ENCODE measurements at places on chromosomes 13 and 19. TPM values are rescaled to one million over a fixed set of nuclear protein-coding genes. Genes with fewer than 3 reads are reported as not detected.

Gene FFAR2
- total RNA-seq, result not detected

Gene MISP3
- 6.7 TPM for total RNA-seq

Gene U2AF2
- total RNA-seq, result 323 TPM

Gene FFAR3
- total RNA-seq, result not detected

DNA sequence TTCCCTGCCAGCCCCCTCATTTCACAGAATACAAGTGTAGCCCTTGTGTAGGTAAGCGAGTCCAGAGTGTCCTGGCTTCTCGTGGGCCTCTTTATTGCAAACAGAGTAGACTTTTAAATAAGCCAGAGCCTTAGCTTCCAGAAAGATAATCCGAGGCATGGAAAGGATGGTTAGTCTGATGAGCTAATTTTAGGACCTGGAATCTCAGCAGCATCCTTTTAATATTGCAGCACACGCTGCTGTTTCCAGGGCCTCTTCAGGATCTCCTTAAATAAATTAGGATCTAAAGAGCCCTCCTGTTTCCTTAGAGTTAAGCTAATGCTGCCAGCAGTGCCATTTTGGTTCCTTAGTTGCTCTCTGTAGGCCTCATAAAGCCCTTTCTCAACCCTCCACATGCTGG lies 99.2 kb downstream of the RFC3 start:
- DNase-seq, result no peak

GRCh38 chr13:66958611-66959010 lies 271.5 kb downstream of the PCDH9 start:
- no peak for DNase-seq

- no peak for DNase-seq
Measured at GRCh38 chr19:4510435-4511255, 7.6 kb downstream of the PLIN4 start.

- DNase-seq, result no peak
Measured at GRCh38 chr13:109741966-109742365, 44.4 kb downstream of the IRS2 start.

DNA sequence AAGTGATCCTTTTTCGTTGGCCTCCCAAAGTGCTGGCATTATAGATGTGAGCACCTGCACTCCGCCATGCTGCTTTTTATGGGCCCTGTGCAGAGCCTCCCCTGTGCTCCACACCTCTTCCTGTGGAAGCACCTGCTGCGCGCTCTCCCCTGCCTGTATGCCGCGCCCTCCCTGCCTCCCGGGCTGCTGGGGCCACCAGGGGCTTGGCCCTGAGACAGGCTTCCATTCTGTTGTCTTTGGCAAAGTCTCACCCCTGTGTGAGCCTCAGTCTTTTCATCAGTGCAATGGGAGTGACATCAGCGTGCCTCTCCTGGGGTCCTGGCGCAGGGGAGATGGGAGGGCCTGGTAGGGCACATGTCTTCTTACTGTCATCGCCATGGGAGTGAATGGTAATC lies 1.3 kb downstream of the FAM174C start:
- no peak for DNase-seq

DNA sequence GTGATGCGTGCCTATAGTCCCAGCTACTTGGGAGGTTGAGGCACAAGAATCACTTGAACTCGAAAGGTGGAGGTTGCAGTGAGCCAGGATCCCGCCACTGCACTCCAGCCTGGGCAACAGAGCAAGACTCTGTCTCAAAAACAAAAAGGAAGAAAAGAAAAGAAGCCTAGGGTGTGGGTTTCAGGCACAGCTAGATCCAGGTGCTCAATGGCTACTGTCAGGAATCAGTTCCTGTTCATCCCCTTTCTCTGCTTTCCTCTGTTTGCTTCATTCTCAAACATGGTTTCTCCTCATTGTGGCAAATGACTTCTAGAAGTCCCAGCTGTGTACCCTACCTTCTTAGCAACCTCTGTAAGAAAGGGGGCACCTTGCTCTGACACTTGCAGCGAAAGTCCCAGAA lies 5.9 kb downstream of the CBLC start:
- no peak for DNase-seq

DNA sequence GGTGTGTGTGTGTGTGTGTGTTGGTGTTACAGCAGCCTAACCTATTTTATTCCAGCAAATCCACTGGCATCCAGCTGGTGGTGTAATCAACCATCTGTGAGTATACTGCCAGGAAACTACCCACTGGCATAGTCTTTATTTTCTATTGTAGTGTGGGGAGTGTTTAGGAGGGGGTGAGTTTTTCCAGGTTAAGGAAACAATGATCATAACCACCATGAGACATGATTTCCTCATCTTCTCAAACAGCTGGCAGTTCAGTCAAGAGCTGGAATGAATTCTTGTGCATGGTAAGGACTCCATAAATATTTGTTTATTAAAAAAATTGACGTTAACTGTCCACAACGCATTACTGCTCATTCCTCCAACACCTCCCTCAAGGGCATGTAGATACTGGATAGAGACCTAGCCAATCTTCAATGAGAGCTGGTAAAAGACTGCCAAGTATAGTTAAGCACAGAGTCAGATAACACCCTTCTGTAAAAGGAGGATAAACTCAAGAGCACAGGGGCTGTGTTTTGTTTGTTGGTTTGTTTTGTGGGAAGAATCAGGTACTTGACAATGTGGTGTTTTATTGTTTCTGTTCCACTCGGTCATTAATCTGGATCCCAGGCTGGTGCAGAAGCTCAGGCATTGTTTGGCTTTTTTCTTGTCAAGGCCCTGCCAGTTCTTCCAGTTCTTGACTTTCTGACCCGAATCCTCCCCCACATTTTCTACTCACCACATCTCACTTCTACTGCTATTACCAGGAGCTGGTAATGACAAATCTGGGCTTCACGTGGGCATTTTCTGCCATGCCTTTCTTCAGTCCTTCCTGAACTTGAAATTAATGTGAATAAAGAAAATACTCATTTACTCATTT lies 31.6 kb upstream of the SLC46A3 start:
- no peak for DNase-seq

DNA sequence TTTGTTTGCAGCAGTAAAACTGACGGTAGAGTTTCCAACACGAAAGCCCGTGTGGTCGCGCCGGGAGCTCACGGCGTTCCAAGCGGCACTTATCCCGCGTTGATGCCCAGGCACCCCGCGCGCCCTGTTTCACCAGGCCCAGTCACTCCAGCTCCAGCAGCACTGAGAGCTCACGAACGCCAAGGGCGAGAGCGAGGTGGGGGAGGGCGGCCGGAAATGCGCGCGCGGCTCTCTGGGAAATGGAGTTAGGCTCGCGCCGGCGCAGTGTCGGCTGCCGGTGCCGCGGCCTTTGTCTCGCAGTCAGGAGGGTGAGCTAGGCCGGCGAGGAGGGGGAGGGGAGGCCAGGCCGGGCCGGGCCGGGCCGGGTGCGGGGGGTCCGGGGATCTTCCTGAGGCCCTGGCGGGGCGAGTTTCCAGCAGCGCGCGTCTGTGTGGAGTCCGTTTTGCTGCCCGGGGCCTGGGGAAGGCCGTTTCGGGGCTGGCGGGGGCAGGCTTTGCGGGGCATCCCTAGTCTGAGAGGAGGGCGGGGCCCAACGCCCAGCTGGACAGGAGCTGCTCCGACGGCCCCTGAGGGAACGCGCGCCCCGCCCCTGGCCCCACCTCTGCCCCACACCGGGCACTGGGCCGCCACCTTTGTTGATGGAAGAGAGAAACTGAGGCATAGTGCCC lies at the start of gene ZNF135:
TSS of gene ZNF135 (plus strand) at position 280 of the 668 bp plus-strand sequence. CDS start 721 bp downstream, outside the sequence.
- no peak for DNase-seq
